Right renal pelvis (tissue), 4 donors: ENCODE measurements at places on chromosomes 11 and 22. TPM values are rescaled to one million over a fixed set of nuclear protein-coding genes. Genes with fewer than 3 reads are reported as not detected.

Gene PGA5
- polyA plus RNA-seq: 0.18 TPM

Gene SERPIND1
- 2.5 TPM for polyA plus RNA-seq

Gene POU2AF1
- 0.58 TPM for polyA plus RNA-seq

Gene PATE1
- polyA plus RNA-seq: not detected

Gene DAGLA
- 3.5 TPM for polyA plus RNA-seq

Gene CDC45
- polyA plus RNA-seq: 14.7 TPM

Gene KRTAP5-9
- 0.19 TPM for polyA plus RNA-seq

Gene VPS11
- 54.9 TPM for polyA plus RNA-seq

Gene CREB3L1
- polyA plus RNA-seq: 16.1 TPM

Gene C11orf87
- polyA plus RNA-seq: 0.16 TPM

Gene CCDC73
- polyA plus RNA-seq: 0.36 TPM

Gene CCS
- polyA plus RNA-seq: 49.3 TPM

Gene GRAMD1B
- polyA plus RNA-seq: 12.4 TPM

Gene MED17
- polyA plus RNA-seq: 44.5 TPM

Gene ROBO4
- polyA plus RNA-seq: 20.6 TPM

Gene BCO2
- polyA plus RNA-seq: 3.6 TPM

Gene NEFH
- 10.8 TPM for polyA plus RNA-seq

Gene C11orf91
- not detected for polyA plus RNA-seq

Gene HRAS
- 39.5 TPM for polyA plus RNA-seq

Gene MAP6
- polyA plus RNA-seq: 11.7 TPM

Gene COMT
- 144 TPM for polyA plus RNA-seq

Gene RPL27A
- 2,312 TPM for polyA plus RNA-seq

Gene MIOX
- 17.7 TPM for polyA plus RNA-seq

Gene SLC22A9
- 0.13 TPM for polyA plus RNA-seq

Gene MAPK8IP1
- polyA plus RNA-seq: 9.3 TPM

Gene RIMBP3C
- 0.50 TPM for polyA plus RNA-seq

Gene FREY1
- 0.45 TPM for polyA plus RNA-seq

Gene SCN2B
- polyA plus RNA-seq: 4.4 TPM

Gene CCDC188
- polyA plus RNA-seq: 0.91 TPM

Gene LRRC56
- polyA plus RNA-seq: 4.2 TPM

Gene ARHGAP20
- 4.7 TPM for polyA plus RNA-seq

Gene HEPHL1
- 0.16 TPM for polyA plus RNA-seq

Gene CD248
- polyA plus RNA-seq: 69.0 TPM

Gene MPZL2
- polyA plus RNA-seq: 23.0 TPM

Gene TRIM51
- polyA plus RNA-seq: not detected

Gene ME3
- polyA plus RNA-seq: 29.2 TPM

Gene PLEKHA7
- polyA plus RNA-seq: 54.4 TPM

Gene RBMXL2
- polyA plus RNA-seq: 0.08 TPM

Gene ISX
- 0.23 TPM for polyA plus RNA-seq

Gene IFITM10
- polyA plus RNA-seq: 0.39 TPM

Gene SFI1
- 23.5 TPM for polyA plus RNA-seq

Gene TBX1
- 0.79 TPM for polyA plus RNA-seq

Gene MMP27
- polyA plus RNA-seq: not detected

Gene OR51B4
- polyA plus RNA-seq: not detected
